ENCODE measurements at places on chromosomes 3 and 15.

DNA sequence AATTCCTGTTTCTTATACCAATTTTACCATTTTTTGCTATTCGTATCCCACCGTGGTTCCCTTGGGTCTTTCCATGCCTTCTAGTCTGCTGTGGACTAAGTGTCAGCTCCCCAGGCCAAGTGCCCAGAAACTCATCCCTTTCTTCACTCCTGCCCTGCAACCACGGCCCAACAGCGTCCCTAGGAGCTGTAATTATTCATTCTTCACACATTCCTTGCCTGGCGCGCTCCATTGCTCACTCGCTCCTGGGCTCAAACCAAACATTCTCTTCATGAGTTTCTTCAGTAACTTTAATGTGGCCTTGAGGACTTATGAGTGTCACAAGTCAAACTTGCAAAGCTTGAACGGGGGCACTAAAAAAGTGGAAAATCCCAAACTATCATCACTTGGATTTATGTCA, 15.7 kb downstream of the GABRB3 start:
- no peak for DNase-seq

DNA sequence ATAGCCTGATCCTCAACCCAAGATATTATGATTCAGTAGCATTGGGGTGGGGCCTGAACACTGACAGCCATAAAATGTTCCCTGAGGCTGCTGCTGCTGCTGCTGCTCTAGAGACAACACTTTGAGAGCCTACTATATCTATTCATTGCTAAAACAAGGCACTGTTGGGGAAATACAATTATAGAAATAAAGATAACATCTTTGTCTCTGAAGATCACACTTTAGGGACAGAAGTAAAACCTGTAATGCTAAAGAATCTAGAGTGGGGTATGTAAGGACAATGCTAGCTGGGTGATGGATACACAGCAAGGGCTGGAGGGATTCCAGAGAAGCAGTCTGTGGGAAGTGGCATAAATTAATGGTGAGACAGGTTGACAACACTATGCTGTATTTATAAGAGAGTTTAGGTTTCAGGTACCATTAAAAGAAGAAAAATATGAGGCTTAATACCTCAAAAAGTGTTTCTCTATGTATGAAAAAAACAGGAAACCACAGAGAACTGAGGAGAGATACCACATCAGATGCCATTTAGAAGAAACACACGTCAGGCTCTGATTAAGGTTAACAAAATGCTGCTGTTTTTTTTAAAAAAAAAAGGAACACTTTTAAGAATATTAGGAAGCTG, 115.9 kb downstream of the CBLB start:
- DNase-seq: peak; percentile 32

DNA sequence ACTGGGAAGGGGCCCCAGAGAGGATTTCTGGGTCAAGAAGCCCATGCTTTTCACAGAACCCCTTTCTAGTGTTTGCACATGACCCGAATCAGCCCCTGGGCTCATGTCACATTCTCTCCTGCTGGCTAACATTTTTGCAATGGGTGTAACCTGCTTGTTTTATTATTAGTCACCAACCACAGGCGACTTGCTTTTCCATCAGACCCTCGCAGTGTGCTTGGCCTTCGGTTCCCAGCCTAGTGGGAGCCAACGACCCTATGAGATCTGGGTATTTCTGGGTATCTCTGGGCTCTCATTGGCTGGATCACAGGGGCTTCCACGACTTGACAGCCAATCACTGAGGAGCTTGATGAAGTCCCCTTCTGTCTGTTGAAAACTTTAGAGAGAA, 11.0 kb upstream of the FBLN2 start:
- peak; percentile 89 for DNase-seq

DNA sequence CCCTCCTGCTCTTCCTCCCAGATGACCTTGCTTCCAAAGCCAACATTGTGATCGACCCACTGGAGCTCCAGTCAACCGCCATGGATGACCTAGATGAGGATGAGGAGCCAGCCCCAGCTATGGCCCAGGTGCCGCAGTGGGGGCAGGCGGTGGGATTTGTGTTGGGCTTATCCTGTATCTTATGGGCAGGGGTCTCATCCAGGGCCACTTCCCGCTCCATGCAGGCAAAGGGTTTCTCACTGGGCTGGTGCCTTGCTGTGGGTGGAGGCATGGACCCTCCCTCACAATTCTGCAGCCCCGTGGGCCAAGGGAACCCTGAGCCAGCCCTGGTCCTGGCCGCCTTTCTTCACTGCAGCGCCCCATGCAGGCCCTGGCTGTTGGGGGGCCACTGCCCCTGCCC, 14.9 kb downstream of the AMIGO3 start:
- no peak for DNase-seq

- DNase-seq: no peak
Measured at GRCh38 chr3:135325726-135326235, 530.7 kb downstream of the EPHB1 start.

- DNase-seq: no peak
Measured at GRCh38 chr15:77034695-77035489, 36.0 kb downstream of the TSPAN3 start.

GRCh38 chr15:97899981-97900380, 60.5 kb upstream of the ARRDC4 start:
- DNase-seq: no peak

DNA sequence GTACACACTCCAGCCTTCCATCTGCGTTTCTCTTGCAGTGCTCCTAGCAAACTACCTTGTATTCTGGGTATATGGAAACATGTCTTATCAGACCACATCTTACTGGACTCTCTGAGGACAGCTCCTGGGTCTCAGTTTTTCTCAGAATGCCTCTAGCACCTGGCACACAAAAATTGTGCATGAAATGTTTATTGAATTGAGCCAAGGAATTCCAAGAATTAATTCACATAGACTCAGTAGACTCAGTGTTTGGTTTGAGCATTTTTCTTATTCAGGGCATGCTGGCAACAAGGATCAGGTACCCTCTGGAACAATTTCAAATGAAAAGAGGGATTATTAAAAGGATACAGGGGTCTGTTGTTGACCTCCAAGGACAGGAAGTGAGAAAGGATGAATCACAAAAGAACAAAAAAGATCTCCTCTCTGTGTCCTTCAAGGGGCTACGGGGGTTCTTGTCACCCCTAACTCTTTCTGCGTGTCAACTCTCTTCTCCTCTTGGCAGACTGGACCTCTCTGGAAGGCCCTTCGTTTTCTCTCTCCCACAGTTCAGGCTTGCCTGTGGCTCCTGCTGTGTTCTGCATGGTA, 270.0 kb upstream of the HES1 start:
- peak; percentile 47 for DNase-seq

GRCh38 chr3:82202269-82202668, 440.8 kb upstream of the GBE1 start:
- DNase-seq: no peak

DNA sequence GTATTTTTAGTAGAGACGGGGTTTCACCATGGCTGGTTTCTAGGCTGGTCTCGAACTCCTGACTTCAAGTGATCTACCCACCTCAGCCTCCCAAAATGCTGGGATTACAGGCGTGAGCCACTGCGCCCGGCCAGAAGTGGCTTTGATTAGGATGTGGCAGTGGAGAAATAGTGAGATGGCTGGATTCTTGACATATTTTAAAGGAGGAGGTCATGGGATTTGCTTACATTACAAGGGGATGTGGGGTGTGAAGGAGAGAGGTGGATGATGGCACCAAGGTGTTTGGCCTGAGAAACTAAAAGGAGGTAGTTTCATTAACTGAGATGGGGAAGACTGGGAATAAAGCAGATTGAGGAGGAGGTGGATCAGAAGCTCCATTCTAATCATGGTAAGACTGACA, 15.0 kb upstream of the LTF start:
- no peak for DNase-seq

DNA sequence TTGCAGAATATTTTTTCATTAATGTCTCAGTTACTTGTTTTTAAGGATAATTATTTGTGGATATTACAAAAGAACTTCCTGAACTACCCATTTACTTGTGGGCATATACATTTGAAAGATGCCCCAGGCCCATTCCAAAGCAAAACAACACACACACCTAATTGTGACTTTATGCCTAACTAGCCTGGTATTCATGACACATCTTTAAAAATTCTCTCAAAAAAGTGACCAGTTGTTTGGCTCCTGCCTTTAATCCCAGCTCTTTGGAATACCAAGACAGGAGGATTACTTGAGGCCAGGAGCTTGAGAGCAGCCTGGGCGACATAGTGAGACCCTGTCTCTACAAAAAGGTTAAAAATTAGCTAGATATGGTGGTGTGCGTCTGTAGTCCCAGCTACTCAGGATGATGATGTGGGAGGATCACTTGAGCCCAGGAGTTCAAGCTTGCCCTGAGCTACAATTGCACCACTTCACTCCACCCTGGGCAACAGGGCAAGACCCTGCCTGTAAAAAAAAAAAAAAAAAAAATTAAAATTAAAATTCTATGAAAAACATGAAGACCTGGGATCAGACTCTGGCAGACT, 51.7 kb upstream of the SLC4A7 start:
- DNase-seq: peak; percentile 72

GRCh38 chr3:119457246-119457645, 6.2 kb downstream of the TMEM39A start:
- no peak for DNase-seq

DNA sequence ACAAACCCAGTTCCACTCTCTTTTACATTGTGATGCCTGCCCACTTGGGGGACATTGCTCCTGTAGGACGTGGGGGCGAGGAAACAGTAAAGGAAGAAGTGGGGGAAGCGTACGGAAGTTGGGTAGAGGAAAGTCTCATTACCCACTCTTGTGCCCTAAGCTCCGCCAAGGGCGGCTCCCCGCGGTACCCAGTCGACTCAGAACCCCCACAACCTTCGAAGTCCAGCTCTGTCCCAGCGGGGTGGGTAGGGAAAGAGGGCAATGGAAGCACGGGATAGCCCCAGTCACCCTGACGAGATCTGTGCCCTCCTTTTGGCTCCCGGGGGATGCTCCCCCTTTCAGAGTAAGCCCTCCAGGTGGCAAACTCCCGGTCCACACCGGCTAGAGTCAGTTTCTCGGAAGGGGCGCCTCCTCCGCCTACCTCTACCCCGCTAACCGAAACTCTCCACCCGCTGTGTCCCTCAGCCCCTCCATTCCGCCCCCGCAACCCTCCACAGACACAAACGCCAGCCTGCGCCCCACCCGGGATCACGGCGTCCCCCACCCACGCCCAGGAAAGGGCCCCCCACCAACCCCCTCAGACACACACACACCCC, 527 bp downstream of the CSNK1G1 start:
- DNase-seq: peak; percentile 43

- DNase-seq: no peak
Measured at GRCh38 chr3:48727511-48727910, 10.5 kb upstream of the IP6K2 start.

DNA sequence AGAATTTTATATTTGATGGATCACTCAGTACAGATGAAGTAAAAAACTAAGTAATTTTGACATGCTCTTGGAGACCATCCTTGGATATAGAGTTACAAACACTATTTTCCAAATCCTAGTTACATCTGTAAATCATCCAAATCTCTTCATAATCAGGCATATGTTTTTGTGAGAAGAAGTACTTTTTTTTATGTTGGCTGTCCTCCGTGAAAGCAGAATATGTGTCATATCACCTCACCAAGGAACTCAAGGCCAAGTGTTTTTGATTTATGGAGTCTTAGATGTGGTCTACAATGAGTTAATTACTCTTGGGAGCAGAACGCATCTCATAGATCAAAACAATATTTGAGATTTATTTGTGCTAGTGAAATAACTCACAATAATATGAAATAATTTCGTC, 416.5 kb upstream of the TGFBR2 start:
- no peak for DNase-seq

DNA sequence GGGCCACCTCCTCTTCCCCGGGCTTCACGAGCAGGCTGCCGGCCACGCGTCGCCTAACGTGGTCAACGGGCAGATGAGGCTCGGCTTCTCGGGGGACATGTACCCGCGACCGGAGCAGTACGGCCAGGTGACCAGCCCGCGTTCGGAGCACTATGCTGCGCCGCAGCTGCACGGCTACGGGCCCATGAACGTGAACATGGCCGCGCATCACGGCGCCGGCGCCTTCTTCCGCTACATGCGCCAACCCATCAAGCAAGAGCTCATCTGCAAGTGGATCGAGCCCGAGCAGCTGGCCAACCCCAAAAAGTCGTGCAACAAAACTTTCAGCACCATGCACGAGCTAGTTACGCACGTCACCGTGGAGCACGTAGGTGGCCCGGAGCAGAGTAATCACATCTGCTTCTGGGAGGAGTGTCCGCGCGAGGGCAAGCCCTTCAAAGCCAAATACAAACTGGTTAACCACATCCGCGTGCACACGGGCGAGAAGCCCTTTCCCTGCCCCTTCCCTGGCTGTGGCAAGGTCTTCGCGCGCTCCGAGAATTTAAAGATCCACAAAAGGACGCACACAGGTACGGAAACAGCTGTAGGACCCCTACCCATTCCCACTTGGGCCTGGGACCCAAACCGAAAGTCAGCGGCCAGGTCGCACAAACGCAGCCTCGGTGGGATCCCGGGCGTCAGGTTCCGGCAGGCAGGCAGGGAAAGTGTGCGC, 1.5 kb downstream of the ZIC1 start:
- DNase-seq: peak; percentile 64

DNA sequence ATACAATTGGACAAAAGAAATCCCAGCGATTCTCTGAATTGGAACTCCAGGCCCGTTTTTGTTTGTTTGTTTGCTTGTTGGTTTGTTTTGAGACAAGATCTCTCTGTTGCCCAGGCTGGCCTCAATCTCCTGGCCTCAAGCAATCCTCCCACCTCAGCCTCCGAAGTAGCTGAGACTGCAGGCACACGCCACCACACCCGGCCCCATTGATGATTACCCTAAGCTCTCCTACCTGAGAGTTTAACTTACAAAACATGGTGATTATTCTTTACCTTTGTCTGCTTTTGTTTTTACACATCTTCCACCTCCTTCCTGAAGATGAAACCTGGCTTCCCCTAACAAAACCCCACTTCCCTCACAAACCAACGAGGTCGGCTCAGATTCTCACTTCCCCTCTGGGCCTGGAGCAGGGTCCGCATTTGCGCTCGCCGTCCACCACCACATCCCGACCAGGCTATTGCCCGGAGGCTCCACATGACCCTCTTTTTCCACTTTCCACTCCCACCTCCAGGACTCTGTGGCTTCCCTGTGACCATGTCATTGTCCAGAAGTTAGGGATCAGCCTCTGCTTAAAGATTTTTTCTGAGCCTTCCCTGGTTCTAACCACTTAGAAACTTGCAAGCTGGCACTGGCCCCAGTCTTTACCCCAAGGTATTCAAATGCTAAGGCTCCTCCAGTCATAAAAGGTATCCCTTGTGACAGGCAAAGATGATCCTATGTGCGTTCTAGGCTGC, 14.8 kb downstream of the KLHL6 start:
- no peak for DNase-seq

DNA sequence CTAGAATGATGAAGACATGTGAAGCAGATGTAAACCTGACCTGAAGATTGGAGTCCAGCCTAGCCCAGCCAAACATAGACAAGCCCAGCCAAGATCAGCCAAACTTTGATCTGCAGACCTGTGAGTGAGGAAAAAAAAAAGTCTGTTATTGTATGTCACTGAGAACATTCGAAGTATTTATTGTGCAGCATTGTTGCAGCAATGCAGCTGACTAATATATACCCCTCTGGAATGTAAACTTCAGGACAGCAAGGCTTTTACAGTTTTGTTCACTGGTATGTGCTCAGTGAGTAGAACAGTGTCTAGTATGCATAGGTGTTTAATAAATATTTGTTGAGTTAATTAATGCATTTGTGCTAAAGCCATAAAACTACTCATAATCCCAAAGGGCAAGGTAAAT, 23.4 kb downstream of the TMEM202 start:
- DNase-seq: no peak

GRCh38 chr15:43934480-43934879, 107.7 kb downstream of the WDR76 start:
- no peak for DNase-seq

Data from astrocyte of the hippocampus (primary cell).